ENCODE measurements at places on chromosomes 3 and 15. TPM values are rescaled to one million over a fixed set of nuclear protein-coding genes. Genes with fewer than 3 reads are reported as not detected.

ROBO2 gene
- total RNA-seq: not detected

- DNase-seq: no peak
These were observed 10.1 kb upstream of the SCAP start for GRCh38 chr3:47485812-47486211.

- no peak for DNase-seq
These were observed 2.7 kb downstream of the IREB2 start for GRCh38 chr15:78440375-78441373.

- no peak for DNase-seq
These were observed 735.4 kb upstream of the GRM7 start for GRCh38 chr3:6125520-6125919.

- no peak for DNase-seq
These were observed 155.7 kb downstream of the NEK10 start for GRCh38 chr3:27213450-27213849.

SCN11A gene
- total RNA-seq: 0.05 TPM

DNA sequence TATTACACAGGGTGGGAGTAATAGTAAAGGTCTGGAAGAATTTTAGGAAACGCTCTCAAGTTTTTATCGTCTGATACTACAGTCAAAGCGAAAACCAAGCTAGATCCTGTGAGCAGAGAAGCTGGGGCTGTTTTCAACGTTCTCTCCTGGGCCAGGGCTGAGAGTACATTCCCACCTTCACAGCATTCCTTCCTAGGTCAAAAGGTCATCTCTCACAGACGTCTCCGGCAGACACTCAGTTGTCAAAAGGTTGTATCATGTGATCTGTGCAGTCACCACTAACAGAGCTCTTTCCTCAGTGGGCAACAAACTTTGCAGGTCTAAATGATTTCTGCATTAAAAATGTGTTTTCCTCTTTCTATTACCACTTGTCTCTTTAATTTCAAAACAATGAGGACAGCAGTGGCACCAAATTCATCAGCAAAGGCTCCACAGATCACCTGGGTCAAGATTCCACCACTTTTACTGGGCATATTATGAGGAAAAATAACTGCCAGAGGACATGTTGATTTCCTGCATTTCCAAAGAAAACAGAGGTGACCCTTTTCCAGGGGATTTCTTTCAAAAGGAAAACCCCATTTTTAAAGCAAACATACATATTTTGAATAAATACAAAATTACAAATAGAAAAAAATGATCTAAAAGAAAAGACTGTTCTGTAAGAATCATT, 41.9 kb downstream of the MEIS2 start:
- no peak for DNase-seq

- DNase-seq: no peak
These were observed 221.9 kb upstream of the NANOGP8 start for GRCh38 chr15:35307026-35307425.

KLF15 gene
- 31.0 TPM for total RNA-seq

KNG1 gene
- 0.24 TPM for total RNA-seq

DNA sequence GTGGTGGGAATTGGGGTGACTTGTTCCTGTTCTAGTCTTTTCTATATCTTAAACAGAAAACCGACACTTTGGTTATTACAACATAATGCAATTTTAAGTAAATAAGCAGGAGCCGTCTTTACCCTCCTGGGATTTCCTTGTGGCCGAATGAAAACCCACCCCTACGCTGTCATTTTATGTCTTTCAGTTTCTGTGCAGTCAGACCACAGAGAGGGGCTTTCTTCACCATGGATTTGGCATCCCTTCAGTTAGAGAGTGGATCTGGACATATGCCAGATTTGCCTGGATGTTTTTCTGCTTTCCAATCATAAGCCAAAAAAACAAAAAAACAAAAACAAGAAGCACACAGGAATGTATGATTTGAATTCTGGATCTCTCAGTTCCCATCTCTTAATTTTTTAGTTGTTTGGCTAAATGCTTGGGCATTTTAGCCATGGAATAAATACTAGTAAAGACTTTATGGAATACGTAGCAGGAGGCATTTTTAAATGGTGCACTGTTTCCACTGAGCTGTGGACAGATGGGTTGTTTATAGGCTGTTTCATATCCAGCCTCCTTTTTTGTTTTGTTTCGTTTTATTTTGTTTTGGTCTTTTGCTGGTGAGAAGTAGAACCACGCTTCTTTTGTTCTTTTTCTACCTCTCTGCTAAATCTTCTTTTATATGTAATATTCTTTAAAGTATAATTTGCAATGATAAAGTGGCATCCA, 272.9 kb downstream of the FEZF2 start:
- DNase-seq: no peak

C3orf20 gene
- total RNA-seq: not detected

GRCh38 chr15:89177633-89178306, 43.6 kb downstream of the RLBP1 start:
- DNase-seq: peak; percentile 71

DGKG gene
- total RNA-seq: 32.0 TPM

DNA sequence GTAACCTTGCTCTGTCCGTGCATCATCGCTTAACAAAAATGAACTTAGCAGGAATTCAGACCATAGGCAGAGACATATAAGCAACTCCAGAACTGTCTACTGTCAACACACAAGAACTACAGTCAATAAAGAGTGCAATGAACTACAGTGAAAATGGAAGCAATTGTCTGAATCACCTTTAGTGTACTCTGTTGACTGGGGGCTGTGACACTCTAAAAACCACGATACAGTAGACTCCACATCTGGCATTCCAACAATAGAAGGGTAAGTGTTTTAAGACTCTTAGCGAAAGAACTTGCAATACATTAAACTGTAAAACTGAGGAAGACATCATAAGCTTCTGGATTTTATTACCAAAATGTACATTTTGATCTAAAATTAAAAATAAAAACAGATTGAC, 347.3 kb downstream of the ZBTB20 start:
- DNase-seq: no peak

VWA5B2 gene
- total RNA-seq: not detected

GRCh38 chr15:72058585-72058984, 59.4 kb downstream of the MYO9A start:
- DNase-seq: no peak

DNA sequence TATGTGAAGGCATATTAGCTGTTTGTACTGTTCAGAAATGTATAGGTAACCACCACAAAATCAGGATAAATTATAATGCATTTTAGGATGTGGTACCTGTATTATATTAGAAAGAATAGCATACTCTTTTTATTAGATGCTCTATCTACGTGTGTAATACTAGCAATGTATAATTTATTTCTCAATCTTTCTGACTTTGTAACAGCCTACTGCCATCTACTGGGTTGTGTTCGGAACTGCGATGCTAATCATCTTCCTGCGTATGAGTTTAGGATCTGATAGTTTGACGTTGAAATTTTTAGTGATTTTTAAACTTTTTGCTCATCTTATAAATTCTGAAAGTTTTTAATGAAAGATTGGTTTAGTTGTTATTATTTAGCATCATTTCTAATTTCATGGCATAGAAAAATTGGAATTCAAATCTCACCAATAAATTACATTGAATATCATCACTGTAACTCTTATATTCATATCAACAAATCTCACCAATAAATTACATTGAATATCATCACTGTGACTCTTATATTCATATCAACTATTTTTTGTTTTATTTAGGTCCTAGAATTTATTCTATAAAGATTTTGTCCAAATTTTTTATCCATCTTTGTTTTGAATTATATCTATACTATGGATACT, 322.7 kb upstream of the ZNF717 start:
- DNase-seq: no peak

DNA sequence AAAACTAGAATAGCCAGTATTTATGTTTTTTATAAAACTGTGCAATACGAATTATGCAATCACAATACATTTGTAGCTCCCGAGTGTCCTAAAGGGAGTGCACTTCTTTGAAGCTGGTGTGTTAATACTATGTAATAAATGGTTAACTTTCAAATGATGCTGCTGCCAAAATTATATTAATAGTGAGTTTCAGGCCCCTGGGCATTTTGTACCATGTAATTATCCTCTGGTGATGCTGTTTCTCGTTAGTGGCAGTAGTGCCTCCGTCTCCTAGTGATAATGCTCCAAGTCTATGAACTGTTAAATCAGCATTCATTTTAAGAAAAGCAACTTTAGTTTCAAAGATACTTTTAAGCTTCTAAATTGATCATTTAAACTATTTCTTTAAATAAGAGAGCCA, 132.7 kb upstream of the BHLHE40 start:
- DNase-seq: no peak

- DNase-seq: no peak
These were observed 14.0 kb downstream of the SMAD3 start for GRCh38 chr15:67079361-67079760.

SLC12A8 gene
- 0.09 TPM for total RNA-seq

DNA sequence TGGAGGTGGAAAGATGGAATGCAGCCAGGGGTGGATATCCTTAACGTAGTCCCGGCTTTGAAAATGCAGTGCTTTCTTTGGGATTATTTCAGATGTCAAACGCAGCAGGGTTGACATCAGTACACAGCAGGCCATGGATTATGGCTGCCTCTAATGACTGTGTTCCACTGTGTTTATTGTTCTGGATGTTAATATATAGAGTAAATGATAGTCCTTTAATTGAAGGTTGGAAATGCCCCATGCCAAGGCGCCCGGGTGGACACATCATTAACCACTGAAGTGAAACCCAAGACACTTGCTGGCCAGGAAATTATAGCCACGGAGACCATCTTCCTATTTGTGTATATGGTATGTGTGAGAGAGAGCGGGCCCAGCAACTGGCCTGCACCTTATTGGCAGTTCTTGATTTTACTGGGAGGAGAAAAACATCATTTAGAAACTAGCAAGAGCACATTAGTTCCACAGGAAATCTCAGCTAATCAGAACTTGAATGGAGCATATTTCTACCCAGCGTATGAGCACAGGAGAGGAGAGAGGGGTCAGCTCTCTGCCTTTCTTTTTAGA, 254.9 kb upstream of the RASGRP1 start:
- no peak for DNase-seq

DNA sequence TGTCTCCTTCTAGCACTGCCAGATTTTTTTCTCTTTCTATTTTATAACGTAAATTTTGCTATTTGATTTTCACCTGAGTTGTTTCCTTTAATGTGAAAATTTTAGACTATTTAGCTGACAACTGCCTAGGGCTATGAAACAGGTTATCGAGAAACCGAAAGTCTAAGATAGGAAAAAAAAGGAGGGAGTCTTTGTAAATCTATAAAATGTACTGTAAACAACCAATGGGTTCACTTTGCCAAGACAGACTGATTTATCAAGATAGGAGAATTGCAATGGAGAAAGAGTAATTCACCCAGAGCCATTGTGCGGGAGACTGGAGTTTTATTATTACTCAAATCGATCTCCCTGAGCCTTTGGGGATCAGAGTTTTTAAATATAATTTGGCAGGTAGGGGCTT, 50.0 kb downstream of the TM4SF18 start:
- DNase-seq: no peak

GRCh38 chr15:49083401-49084284, 37.4 kb upstream of the SECISBP2L start:
- DNase-seq: no peak

TM4SF1 gene
- 141 TPM for total RNA-seq

GRCh38 chr3:141914311-141914710, 37.9 kb downstream of the ATP1B3 start:
- DNase-seq: no peak

DNA sequence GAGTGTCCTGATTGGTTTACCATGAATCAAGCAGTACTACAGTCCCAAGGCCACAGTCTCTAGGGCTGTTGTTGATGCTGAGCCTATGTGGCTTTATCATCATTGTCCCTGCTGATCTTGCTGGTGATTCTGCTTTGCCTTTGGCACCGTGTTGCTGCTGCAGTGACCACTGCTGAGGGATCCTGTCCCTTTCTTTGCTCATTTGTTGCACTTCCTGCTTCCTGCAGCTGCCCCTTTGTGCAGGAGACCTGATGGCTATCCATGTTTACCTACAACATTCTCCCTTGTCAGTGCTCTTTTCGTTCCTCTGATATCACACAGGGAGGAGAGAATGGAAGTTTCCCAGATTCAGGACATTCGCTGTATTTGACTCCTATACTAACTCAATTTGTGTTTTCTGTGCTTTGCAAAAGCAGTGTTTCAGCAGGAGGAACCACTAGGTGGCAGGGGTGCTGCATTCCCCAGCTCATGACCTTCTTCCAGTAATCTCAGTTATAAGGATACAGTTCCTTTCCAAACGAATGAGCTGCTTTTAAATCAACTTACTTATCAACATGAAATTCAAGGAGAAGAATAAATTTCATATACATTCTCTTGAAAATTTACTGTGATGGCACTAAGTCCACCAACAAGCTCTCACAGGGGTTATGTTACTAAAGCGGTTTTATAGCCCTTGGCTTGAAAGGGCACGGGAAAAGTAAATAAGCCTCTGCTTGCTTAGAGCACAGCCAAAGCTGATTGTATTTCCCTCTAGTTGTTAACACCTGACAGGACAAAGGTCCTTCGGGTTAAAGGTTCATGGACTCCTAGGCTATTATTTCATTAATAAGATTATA, 9.7 kb upstream of the THUMPD3 start:
- peak; percentile 68 for DNase-seq

- DNase-seq: no peak
These were observed 503 bp downstream of the HLTF start for GRCh38 chr3:149085828-149086231.

DNA sequence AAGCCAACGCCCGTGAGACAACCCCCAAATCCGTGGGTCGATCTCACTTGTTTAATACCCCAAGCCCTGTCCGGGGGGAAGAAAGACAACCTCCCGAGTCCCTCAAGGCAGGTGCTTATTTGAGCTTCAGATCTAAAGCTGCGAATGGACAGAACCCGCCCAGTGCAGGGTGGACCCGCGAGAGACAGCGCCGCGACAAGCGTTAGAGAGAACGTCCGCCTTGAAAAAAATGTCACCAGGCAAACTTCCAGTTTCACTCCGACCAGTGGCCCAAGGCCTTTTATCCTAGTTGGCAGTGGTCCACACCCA, 740 bp upstream of the OXSR1 start:
- no peak for DNase-seq

- DNase-seq: peak; percentile 47
These were observed 232.3 kb downstream of the SNRPN start for GRCh38 chr15:25186906-25187645.

DNA sequence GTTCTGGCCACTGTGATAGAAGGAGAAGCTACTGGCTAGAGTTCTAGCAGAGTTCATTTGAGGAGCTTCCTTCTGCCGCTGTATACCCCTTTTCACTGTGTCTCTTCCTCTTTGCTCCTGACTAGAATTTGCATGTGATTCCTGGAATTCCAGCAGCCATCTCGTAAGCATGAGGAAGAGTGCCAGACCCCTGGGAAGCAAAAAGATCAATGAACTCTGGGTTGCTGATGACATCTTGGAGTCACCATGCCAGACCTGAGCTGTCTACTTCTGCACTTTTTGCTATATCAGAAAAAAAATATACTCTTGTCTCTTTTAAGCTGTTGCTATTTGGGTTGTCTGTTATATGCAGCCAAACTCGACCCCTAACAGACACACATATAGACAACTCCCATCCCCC, 3.7 kb upstream of the ADAMTS17 start:
- DNase-seq: no peak

GRCh38 chr15:64779024-64779423, 3.6 kb upstream of the RBPMS2 start:
- no peak for DNase-seq

GRCh38 chr3:112767177-112767576, 79.5 kb downstream of the CD200R1L start:
- DNase-seq: no peak

- peak; percentile 73 for DNase-seq
These were observed 42.1 kb downstream of the VGLL4 start for GRCh38 chr3:11601446-11602238.

All from heart left ventricle (tissue), 16 donors.